ENCODE measurements at places on chromosomes 3 and 15.

DNA sequence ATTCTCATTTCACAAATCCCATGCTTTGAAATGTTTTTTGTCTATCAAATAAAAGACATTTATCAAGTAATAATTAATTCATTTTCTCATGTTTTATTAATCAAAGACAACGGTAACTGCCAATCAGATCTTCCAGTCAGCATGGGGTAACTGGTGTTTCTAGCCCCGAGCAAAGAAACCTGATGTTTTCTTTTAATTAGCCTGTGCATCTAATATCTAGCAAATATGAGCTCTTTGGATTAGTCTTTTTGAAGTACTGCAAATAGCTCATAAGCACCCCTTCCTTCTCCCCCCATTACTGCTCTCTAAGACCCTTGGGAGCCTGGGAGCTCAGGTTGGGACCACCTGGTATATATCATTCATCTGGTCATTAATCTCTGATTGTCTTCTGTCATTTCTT is 43.1 kb upstream of the SRGAP3 start:
- no peak for DNase-seq

DNA sequence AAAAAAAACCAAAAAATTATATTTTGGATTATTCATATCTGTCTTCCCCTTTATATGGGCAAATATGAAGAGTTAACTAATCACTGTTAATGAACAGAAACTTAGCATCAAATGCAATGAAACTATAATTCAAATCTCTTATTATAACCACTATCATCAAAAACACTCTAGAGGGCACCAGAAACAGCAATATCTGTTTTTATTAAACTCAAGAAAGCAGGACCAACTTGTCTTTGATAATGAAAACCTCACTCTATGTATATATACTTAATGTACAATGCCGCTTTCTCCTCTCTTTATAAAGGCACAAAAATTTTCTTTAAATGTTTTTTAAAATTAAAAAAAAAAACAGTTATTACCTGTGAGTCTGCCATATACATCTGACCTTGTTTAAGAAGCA is 92.7 kb downstream of the UACA start:
- no peak for DNase-seq

GRCh38 chr3:170470063-170471016 is 51.7 kb downstream of the CLDN11 start:
- peak; percentile 69 for DNase-seq

- DNase-seq: no peak
Observed at GRCh38 chr15:40790718-40791117, 16.2 kb upstream of the ZFYVE19 start.

DNA sequence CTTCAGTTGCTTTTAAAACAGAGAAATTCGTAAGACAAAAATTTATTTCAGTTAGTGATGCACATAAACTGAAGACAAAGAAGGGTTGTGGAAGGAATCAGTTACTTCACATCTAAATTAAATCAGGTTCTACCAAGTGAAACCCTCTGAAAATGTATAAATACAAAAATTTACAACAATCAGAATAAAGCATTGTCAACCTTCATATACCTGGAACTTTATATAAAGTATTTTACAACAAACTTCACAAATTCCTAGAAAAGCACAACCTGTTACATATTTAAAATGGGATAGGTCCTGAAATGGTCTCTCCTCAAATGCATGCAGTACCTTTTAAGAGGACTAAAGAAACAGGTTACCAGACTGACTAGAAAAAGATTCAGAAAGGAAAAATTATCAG is 26.9 kb downstream of the ATOSA start:
- DNase-seq: no peak

- DNase-seq: no peak
Observed at GRCh38 chr15:89115547-89115946, 27.3 kb downstream of the ABHD2 start.

GRCh38 chr3:102089239-102089638 is 239.9 kb downstream of the NFKBIZ start:
- DNase-seq: no peak

GRCh38 chr3:41202834-41203345 is 3.6 kb downstream of the CTNNB1 start:
- DNase-seq: no peak

- DNase-seq: no peak
Observed at GRCh38 chr3:15294929-15295328, 37.5 kb downstream of the SH3BP5 start.

GRCh38 chr3:194156095-194156494 is 20.1 kb downstream of the HES1 start:
- no peak for DNase-seq

GRCh38 chr3:77191014-77191413 is 151.1 kb downstream of the ROBO2 start:
- no peak for DNase-seq

- DNase-seq: no peak
Observed at GRCh38 chr15:83887404-83887803, 233.5 kb downstream of the ADAMTSL3 start.

- DNase-seq: no peak
Observed at GRCh38 chr15:89926158-89926557, 13.4 kb upstream of the ARPIN start.

DNA sequence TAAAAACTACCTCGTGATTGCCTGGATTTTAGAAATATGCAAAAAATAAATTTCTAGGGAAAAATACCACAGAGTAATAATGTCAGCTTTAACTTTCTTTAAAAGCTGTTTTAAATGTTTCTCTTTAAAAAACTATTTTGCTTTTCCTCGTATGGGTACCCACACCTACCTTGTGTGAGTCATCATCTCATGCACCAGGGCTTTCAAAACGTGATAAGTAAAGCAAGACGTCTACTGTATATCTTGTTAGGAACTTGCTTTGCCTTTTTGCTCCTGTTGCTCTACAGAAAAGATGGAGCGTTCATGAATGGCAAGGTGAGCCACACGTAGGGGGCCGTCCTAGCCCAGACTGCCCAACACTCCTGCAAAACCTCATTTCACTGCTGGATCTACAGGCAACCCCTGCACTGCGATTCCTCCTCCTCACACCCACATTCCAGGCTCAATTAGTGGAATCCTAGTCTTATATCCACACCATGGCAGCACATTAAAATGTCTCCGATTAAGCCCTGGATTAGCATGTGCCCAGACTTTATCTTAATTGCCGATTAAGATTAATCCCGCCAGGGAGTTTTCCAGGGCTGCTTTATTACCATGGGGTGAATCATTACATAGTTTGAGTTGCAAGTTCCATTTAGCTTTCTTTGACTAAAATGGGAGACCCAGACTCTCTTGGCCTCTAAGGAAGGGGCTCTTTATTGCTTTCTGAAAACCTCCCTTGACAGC is 293.6 kb upstream of the ICE2 start:
- no peak for DNase-seq

GRCh38 chr15:38750786-38751185 is 186.2 kb upstream of the RASGRP1 start:
- DNase-seq: no peak

GRCh38 chr3:182981038-182981380 is 671 bp upstream of the DCUN1D1 start:
- DNase-seq: peak; percentile 14

DNA sequence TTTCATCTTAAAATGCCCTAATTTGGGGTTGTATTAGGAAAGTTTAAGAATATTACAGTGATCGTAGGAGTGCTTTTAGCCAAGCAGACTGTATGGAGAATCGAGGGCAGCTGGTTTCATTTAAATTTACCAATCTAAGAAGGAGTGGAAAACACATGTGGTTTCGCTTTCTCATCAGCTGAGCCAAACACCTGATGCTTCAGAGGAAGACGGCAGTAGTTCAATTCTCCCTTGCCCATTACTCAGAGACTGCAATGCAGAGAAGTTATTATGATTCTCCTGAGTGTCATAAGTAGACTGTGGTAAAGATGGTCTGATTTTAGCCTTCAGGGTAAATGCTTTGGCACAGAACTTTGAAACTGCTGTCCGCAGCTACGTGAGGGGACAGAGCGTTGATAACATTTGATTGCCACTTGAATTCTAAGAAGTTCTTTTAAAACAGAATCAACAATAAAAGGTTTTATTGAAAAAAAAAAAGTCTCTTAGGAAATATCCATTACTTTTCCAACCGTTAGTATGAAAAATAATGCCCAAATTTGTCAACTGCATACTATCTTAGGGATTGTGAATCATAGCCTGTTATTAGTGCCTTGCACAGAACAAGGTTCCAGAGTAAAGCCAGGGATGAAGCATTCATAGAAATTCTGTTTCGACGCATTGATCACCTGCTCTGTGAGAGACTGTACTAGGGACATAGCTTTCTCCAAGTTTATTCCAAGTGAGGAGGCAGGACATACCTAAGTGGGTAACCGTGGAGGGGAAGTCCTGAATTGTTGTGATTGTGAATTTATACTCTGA is 25.6 kb downstream of the LYSMD4 start:
- DNase-seq: no peak

GRCh38 chr3:52671676-52672075 is 14.0 kb downstream of the PBRM1 start:
- DNase-seq: no peak

DNA sequence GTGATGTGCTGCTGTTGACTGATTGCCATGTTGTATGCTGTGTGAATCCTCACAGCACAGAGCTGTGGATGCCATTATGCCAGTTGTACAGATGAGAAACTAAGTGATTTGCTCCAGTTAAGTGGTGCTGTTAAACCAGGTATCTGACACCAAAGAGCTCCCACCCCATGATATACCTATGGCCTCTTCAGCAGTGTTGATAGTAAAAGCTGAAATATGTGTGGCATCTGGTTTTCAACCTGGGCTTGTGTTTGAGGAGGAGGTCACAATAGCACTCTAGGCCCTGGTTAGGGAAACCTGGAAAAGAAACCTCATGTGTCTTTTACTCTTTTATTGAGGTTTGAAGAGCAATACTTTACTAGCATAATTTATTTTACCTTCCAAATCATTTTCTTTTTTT is 21.4 kb downstream of the RAD54L2 start:
- DNase-seq: no peak

DNA sequence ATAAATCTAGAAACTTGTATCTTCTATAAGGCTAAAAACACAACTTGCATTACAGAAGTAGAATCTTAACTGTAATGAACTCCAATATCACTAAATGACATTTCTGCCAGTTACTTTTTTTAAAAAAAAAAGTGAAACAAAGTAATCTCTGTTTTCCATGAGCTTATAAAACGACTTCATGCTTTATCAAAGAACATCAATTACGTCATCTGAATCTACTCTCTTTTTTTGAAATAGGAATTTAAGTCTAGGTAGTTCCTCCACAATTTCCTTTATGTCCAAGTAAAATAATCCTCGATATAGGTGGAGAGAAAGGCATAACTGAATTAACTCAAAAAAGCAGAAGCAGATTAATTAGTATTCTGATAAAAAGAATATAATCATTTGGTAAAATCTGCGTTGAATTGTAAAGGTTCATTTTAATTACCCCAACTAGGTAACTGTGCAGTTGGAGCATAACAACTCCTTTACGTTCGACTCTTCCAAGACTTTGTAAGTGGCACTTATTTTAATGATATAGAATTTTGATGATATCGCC is 1.4 kb downstream of the UACA start:
- DNase-seq: no peak

DNA sequence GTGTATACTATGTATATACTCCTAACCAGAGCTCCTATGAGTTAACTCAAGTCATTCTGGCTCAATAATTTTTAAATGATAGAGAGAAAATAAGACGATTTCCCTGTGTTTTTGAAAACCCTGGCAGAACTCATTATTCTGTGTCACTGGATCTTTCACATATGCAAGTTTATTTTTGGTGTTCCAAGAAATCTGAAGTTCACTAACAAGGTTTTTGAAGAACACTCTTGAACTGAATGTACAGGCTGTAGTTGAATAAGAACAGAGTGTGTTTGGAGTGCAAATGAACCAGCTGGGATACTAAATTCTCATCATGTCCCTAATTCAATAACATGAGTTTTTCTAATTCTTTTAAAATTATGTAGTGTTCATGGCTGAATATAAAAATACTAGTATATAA is 466.9 kb upstream of the SUCLG2 start:
- no peak for DNase-seq

- DNase-seq: peak; percentile 49
Observed at GRCh38 chr3:84959470-84960271, 882 bp downstream of the CADM2 start.

DNA sequence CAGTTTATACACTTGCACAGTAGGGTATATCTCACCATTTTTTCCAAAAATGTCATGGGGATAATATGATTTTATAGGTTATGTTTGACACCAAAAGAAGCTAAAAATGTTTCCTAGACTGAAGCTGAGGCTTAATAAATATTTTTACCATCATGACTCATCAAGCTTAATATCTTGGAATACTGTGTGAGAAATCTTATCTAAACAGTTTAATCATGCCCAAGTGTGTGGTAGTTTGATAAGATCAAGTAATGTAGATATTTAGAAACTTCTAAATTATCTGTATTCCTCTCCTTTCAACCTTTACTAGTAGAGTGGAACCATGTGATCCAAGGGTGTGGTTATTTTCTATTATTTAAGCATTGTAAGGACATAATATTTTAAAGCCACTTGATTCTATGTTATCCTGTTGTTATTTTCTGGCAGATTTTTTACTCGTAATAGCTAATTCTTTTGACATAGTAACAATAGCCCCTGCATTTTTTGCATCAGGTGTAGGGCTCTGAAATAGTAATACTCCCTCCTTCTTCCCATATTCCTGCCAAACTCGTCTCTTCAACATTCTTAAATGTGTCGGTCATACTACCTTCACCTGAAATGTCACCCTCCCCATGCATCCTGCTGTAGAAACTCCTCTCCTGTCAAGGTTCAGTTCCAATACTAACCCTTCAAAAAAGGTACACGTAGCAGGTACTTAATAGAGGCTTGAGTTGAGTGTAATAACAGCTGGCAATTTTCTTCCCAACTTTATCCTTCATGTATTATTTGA is 729.6 kb downstream of the NLGN1 start:
- no peak for DNase-seq

DNA sequence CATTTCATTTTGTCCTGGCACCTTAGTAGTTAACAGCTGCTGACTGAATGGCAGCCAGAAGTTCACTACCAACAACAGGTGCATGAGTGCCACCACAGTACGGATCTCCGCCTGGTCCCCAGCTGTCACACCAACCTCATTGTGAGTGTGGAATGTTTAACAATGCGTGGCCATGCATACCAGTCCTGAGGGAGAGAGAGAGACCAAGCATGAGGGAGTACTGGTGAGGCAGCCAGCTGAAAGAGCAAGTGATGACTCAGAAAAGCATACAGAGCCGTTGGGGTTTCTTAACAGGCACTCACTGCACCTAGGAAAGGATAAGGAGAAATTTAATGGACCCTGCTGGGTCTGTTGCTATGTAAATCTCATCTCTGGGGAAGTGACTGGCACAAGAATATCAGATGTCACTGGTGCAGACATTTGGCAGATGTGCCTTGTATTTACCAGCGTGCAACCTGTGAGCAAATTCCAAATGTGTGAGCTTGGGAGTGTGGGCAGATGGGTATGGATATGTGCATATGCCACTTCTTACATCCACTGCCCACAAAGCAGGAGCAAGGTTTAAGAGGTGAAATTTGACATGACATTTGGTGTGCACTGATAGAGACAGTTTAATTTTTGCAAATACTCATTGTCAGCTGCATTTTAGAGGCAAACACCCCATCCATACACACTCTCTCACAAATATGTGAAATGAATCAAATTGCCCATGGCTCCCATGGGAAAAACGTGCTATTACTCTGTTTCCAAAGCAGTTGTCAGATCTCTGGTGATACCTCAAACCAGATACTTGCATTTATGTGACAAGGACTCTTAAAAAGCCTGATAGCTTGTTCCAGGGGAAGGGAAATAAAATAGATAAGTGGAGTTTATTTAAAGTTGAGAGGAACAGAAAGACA is 245.2 kb upstream of the ARPP21 start:
- DNase-seq: no peak

GRCh38 chr15:49387471-49387870 is 35.6 kb upstream of the FGF7 start:
- no peak for DNase-seq

- DNase-seq: no peak
Observed at GRCh38 chr15:43908516-43909050, 81.8 kb downstream of the WDR76 start.

All from head of caudate nucleus (tissue), 42 donors.